ENCODE measurements at places on chromosomes 6 and 20.

DNA sequence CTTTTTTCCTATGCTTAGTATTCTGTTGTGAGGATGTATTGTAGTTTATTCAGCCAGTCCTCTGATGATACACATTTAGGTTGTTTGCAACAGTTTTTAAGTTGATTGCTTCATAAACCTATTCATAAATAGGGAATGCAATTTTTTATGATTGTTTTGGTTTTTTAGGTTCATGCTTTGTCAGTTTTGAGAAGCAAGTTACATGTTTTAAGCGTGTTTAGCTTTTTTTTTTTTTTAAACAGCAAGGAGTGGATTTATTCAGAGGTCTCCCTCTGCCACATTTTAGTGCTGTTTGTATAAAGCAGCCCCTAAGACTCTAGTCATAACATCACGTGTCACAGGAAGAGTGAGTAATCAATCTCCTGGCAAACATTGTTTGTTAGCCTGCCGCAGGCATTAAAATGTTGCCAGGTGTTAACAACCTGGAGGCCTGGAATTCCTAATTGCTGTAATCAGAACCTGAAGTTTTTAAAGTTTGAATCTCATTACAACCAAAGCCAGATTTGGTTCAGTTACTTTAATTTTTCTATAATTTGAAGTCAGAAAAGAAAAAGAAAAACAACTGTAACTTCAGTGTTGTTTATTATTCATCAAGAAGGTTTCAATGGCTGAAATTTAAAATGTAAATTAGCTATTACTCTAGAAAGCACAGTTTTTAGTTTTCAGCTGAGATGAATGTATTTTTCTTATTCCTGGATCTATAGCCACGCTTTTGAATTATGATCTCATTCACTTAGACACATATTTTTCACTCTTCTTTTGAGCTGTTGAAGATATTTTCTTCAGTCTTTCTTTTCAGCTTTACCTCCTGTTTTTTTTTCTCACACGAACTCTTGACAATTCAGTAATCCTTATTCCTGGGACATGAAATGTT, 59.2 kb downstream of the KCNS1 start:
- no peak for DNase-seq

DNA sequence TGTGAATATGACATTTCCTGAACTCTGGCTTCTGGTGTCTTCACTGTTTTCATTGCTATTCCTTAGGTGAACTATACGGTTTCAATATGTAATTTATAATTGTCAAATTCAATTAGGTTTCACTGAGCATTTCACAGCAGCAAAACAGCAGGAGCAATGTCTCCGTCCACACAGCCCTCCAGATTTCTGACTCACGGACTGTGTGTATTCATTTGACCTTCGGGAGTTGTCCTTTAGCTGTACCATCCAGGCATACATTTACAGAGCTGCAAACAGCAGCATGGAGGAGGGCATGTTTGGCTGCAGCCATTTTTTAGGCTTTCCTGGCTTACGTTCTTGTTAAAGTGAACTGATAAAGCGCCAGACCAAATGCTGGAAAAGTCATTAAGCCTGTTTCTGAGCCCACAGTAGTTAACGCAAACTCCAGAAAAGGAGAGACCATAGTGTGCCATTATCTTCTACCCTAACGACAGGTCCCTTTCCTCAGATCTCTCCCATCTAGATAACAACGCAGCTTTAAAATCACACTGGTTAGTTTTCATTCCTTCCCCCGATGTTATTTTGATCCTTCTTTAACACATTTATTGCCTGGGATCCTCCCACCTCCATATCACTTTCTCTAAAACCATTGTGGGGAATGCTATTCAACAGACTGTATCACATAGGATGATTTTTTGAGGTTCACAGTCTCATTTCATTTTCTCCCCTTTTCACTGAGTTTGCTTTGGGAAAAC, 18.3 kb downstream of the FOXC1 start:
- peak; percentile 67 for DNase-seq

DNA sequence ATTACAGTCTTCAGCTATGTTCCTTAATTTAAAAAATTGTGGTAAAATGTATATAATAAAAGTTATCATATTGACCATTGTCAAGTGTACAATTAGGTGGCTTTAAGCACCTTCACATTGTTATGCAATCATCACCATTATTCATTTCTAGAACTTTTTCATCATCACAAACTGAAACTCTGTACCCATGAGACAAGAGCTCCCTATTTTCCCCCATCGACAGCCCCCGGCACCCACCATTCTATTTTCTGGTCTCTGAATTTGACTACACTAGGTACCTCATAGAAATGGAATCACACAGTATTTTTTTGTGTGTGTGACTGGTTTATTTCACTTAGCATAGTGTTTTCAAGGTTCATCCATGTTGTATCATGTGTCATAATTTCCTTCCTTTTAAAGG, 39.7 kb upstream of the FYN start:
- no peak for DNase-seq

- DNase-seq: no peak
Observed at GRCh38 chr6:105954148-105954547, 132.0 kb upstream of the PRDM1 start.

DNA sequence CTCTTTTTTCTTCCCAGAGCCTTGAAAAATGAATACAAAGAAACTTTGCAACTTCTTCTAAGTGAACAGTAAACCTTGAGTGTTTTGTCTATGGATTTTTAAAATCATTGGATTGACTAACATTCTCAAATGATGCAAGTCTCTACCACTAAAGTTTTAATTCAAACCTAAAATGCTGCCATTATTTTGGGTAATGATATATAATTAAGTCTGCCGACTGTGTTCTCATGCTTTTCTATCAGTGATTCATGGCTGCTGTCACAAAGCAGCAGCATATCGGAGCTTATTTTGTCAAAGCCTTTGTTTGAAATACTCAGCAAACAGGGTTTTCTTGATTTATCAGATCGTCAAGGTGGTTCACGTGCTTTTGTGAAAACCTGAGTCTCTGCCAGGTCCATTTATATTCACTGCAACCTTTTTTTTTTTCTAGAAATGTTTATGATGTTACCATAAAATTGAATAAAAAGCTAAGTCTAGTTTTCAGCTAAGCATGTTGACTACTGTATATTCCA, 96.3 kb downstream of the GJA1 start:
- DNase-seq: no peak

- no peak for DNase-seq
Observed at GRCh38 chr6:21048047-21048446, 513.8 kb downstream of the CDKAL1 start.

- DNase-seq: no peak
Observed at GRCh38 chr6:98634569-98634968, 199.8 kb upstream of the POU3F2 start.

GRCh38 chr6:124978451-124979293, 16.4 kb downstream of the RNF217 start:
- no peak for DNase-seq

GRCh38 chr6:15522427-15522826, 140.4 kb downstream of the DTNBP1 start:
- DNase-seq: no peak

- no peak for DNase-seq
Observed at GRCh38 chr20:50338479-50339391, 148.1 kb downstream of the CEBPB start.
